NCI-H774 (cell line): ENCODE measurements at places on chromosomes 2 and 18.
A peak's percentile ranks its signal among the peaks of the same experiment; 100 is the strongest.

DNA sequence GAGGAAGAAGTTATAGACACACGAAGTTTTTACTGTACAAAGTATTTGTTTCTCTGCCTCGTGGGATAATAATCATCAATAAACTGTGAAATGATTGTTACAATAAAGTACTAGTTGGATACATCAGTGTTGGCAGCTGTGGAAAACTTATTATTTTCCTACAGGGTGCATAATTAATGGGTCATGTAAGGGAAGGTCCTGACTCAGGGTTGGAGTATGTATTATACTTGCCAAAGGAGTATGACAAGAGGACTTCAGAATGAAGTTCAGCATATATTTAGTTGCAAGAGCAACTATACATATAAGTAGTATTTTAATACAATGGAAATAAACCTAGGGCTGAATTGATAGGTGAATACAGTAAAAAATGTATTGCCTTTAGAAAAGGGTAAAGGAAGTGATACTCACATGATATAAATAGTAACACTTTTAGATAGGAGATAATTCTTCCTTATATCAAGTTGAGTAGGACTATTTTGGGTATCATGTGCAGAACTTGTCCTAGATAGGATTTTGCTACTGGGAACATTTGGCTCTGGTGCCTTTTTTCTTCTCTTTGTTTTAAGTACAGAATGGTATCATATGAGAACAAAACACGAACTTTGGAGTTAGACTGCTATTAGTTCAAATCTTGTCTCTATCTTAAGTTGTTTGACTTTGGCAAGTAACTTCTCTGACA is 79.1 kb downstream of the PLCL1 start:
- no peak for DNase-seq

DNA sequence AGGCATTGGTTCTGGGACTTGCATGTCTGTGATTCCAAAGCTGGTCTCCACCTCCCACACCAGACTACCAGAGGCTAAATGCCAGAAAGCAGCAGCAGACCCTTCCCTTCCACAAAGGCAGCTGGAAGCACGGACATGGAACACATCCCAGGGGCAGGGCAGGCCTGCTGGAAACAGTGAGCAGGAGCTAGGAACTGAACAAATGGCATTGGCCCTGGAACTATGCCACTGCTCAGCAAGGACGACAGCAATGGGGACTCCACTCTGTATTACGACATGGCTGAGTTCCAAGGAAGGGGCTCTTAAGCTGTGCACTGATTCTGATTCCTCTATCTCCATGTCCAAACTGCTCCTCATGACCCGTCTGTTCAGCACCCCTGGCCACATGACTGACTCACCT is 77.8 kb upstream of the TFCP2L1 start:
- no peak for DNase-seq

GRCh38 chr2:147149575-147150240 is 695.1 kb upstream of the ACVR2A start:
- no peak for DNase-seq

- no peak for DNase-seq
These were observed 121.1 kb upstream of the BCL2L11 start for GRCh38 chr2:110999626-111000025.

- no peak for DNase-seq
These were observed 34.3 kb downstream of the LPIN2 start for GRCh38 chr18:2978661-2979106.

DNA sequence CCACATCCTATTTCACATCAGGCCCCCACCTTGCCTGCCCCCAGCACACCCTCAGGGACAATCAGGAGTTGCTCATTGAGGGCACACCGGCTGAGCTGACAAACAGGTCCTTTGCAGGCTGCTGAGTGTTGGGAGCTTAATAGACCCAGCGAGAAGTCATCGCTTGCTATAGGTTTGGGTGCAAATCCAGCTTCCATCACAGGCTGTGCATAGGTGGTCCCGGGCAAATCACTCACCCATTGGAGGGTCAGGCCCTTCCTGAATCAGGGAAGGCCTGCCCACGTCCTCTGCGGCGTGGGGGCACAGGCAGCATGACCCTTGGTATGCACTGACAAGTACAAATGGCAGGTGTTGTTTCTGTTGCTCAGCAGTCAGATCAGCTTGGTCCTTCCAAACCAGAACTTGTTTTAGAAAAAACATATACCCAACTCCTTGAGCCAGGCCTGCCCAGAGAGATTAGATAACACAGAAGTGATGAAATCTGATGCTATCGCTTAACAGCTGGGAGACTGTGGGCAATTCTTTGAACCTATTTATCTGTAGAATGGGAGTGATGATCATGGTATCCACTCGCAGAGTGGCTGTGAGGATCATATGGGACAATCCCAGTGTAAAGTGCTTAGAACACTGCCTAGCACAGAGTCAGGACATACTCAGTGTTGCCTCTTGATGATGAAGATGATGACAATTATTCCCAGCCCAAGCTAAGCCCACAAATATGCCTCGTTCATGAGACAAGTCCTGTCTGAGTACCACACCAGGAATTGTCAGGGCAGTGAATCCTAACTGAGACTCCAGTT is 34.9 kb downstream of the SMAD7 start:
- DNase-seq, result no peak

- DNase-seq, result no peak
These were observed 609 bp downstream of the SIGLEC15 start for GRCh38 chr18:45826084-45826483.

- DNase-seq, result no peak
These were observed 3.5 kb upstream of the EMILIN1 start for GRCh38 chr2:27074738-27075565.

DNA sequence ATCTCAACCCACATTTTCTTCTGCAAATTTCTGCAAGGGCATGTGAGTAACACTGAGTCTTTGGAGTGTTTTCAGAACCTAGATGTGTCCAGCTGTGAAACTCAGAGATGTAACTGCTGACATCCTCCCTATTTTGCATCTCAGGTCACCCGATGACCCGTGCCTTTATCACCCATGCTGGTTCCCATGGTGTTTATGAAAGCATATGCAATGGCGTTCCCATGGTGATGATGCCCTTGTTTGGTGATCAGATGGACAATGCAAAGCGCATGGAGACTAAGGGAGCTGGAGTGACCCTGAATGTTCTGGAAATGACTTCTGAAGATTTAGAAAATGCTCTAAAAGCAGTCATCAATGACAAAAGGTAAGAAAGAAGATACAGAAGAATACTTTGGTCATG is 8.0 kb downstream of the UGT1A1 start:
- no peak for DNase-seq

- no peak for DNase-seq
These were observed 55.6 kb downstream of the CCDC85A start for GRCh38 chr2:56239437-56239836.

DNA sequence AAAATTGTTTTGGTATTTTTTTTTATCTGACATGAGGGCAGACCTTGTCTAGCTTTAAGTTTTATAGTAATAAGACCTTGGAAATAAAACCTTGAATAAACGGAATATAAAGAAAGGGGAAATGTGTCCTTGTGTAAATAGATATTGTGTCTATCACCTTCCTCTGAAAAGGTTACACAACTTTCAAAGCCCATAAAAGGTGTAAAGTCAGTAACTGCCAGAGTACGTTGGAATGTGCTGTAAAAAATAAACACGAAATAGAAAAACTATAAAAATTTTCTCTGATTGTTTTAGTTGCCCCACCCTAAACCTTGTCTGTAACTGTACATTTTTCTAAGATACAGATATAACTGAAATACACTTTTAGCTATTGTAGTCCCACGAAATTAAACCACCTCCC is 82.3 kb downstream of the ZEB2 start:
- no peak for DNase-seq

- DNase-seq, result no peak
These were observed 226.7 kb downstream of the GULP1 start for GRCh38 chr2:188518381-188518780.

GRCh38 chr2:95384854-95385569 is 17.5 kb upstream of the FAHD2A start:
- no peak for DNase-seq

- DNase-seq, result no peak
These were observed 1.0 kb downstream of the IRS1 start for GRCh38 chr2:226798422-226799210.

DNA sequence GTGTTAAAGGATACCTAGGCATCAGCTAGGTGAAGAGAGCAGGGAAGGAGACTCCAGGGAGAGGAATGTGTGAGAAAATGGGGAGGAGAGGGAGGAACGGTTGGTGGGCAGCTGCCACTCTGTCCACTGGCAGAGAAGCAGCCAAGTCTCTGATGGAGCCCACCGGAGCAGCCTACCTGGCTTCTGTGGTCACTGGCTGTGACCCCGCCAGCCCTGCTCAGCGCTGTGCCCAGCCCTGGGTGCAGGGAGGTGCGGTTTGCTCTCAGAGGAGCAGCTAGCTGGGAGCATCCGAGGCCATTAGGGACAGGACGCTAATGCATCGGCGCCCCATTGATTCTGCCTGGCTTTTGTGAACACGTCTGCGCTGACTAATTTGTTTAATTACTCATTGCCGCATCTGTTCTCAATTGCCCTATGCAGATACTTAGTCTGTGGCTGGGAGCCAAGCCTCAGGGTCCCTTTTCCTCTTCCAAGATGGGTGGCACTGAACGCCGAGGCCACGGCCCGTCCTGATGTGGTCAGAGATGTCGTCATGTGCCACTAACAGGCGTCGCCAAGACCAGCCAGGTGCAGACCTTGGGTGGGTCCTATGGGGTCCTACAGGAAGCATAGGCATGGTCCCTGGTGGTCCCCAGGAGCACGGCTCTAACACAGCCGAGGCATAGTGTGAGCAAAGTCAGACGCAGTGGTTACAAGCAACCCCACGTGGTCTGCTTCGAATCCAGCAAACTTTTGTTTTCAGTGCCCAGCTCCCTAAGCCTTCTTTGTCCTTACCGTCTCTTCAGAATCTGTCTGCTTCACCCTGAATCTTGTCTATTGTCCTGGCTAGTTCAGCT is 82.0 kb downstream of the RRM2 start:
- peak; percentile 4 for DNase-seq

GRCh38 chr18:74840492-74841167 is 243.0 kb downstream of the ZNF407 start:
- no peak for DNase-seq

DNA sequence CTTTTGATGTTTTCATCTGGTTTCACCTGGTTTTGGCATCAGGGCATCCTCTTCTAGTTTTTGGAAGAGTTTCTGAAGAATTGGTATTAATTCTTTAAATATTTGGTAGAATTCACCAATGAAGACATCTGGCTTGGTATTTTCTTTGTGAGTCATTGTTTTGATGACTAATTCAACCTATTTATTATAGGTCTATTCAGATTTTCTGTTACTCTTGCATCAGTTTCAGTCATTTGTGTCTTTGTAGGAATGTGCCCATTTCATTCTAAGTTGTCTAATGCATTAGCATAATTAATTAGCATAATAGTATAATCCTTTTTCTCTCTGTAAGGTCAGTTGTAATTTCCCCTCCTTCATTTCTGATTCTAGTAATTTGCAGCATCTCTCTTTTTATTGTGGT is 8.0 kb downstream of the GNLY start:
- DNase-seq, result no peak

DNA sequence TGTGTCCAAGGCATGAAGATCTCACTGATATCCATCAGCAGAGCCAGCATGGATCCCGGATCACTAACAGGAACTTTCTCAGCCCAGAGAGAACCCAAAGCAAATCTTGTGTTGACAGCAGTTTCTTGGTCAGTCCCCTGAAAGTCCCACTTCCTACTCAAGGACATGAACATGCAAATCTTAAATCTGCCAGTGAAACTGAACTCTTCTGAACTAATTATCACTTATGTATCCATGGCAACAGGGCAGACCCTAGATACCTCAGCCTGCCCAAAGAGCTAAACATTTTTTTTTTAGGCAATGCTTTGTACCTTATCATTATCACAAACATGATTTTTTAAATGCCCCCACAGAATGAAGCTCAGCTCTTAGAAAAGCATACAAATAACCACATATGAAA is 127.8 kb upstream of the DDX18 start:
- DNase-seq, result no peak

DNA sequence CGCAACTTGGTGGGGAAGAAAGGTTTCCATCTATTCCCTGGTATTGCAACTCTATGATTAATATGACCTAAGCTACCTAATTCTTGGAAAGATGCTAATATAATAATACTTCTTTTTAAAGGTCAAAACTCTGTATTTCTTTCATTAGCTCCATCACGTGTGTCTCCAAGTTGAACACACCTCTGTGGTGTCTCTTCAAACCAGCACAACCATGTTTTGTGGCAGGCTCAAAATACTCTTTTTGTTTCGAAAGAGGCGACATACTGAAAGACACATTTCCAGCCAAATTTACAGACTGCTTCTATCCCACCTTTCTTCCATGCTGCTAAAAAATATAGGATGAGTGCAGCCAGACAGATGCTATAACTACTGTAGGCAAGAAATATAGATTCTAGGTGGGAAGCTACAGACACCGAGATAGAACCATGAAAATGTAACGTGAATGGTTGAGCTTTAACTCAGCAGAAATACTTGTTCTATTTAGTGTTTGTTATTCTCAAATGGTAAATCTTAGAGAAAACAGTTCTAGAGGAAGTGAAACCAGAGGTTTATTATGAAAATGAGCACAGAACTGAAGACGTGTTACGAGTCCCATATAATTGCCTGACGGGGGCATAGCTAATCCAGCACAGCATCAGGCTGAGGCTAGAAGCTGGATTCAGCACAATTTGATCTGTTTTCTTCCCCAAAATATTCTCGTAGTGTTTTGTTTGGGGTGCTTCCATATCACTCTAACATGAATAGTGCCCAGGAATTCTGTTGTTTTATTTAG is 991.5 kb upstream of the FANCL start:
- DNase-seq, result no peak

DNA sequence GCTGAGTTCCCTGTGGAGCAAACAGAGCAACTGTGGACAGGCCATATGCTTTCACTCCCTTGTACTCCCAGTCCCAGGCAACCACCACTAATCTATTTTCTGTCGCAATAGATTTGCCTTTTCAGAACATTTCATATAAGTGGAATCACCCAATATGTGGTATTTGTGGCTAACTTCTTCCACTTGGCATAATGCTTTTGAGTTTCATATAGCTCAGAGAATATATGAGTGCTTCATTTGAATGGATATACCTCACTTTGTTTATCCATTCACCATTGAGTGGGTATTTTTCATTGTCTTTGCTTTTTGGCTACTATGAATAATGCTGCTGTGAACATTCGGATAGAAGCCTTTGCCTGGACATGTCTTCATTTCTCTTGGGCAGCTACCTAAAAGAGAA is 151.9 kb downstream of the CERS6 start:
- no peak for DNase-seq
